NCI-H510A (cell line): ENCODE measurements at places on chromosomes 2 and 18.

DNA sequence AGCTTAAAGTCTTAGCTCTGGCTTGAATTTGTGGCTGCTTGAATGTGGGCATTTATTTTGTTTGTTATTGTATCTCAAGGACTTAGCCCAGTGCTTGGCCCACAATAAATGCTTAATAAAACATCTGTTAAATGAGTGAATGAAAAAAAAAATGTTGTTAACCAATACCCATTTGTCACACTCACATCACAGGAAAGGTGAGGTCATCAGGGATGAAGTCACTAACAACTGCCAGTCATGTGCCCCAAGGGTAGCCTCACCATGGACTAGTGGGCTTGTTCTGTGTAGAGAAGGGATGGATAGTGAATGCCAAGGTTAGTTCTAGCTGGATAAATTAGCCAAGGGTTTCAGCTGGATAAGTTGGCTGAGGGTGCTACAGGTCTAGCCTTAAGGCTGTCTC lies 3.0 kb downstream of the NRBP1 start:
- no peak for DNase-seq

- peak; percentile 22 for DNase-seq
These were observed 37.6 kb downstream of the C18orf63 start for GRCh38 chr18:74353169-74353775.

GRCh38 chr2:110770404-110770958 lies 38.1 kb downstream of the ACOXL start:
- DNase-seq = peak; percentile 53

GRCh38 chr2:47272905-47273758 lies 118.0 kb upstream of the STPG4 start:
- no peak for DNase-seq

- no peak for DNase-seq
These were observed 54.4 kb upstream of the LINC00305 start for GRCh38 chr18:64203295-64203694.

DNA sequence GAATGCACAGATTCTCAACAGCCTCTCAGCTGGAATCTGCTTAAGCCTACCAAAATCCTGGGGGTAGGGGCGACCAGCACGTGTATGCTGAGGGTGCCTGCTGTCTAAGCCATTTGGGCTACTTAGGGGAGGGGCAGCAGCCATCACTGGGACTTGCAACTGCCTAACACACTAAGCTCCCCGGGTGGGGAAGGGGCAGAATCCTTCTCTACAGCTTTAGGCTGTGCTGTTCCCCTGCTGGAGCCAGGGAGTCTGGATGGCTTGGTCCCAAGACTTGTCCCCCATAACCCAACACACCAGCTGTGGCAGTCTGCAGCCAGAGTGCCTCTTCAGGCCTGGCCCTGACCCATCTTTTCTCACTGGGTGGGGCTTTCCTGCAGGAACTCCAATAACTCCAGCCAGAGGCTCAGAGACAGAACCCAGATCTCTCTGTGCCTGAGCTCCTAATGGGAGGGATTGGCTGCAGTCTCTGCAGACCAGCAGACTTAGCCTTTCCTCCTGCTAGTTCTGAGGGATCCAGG lies 305.4 kb upstream of the RND3 start:
- DNase-seq = no peak

DNA sequence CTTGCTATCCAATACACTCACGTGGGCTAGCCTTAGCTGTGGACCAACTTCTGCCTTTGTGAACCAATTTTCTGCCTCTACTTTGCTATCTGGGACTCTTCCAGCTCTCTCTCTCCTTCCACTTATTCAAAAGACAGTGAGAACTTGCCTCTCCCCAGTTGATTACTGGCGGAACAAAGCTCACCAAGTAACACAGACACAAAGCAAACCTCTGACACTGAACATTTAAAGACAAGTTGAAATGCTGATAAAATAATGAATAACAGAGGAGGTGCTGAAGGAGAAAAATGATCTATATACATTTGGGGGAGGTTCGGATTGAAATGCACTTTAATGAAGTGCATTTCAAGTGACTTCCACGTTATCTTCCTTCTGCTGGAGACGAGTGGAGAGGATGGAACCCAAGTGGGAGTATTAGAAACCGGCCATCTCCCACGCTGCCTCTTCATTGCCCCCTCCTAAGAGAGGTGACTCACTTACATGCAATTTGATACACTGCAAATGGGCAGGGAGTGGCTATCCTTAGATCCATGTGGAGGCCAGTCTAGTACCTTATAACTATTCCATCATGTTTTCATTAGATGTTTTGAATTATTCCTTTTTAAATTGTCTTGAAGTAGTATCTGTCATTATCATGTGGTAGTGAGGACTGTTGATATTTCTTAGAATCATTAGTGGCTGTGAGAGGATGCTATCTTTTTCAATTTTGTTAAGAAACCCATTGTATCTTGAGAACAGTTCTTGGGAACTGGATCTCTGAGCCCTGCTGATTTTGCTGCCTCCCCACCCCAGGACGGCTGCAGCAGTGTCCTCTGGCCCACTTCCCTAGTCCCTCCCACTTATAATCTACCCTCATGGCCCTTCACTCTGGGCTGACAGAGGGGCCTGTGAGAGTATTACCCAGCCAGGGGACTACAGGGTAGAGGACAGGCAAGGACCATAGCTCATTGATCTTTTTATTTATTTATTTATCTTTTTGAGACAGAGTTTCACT lies 6.0 kb upstream of the GLI2 start:
- no peak for DNase-seq

DNA sequence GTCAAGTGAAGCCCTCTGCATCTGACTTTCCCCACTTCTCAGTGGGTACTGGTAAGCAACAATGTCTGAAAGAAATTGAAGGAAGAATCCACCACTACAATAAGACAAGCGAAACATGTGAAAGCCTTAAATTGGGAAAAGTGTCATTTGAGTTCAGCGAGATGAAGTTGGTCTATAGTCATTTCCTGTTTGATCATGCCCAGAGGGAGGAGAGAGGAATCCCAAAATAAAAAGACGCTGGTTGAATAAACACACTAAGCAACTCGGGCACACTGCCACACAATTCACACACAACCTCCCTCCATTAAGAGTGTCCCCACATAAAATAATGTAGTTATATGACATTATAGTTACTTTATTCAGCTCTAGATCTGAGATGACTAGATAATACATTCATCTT lies 166.1 kb downstream of the CBLN2 start:
- DNase-seq = no peak
